ENCODE measurements at places on chromosomes 5 and 9.

- DNase-seq, result no peak
These were observed 309.1 kb downstream of the PSAT1 start for GRCh38 chr9:78606001-78606379.

- DNase-seq, result no peak
These were observed 5.5 kb upstream of the RNU6ATAC start for GRCh38 chr9:134169724-134170401.

DNA sequence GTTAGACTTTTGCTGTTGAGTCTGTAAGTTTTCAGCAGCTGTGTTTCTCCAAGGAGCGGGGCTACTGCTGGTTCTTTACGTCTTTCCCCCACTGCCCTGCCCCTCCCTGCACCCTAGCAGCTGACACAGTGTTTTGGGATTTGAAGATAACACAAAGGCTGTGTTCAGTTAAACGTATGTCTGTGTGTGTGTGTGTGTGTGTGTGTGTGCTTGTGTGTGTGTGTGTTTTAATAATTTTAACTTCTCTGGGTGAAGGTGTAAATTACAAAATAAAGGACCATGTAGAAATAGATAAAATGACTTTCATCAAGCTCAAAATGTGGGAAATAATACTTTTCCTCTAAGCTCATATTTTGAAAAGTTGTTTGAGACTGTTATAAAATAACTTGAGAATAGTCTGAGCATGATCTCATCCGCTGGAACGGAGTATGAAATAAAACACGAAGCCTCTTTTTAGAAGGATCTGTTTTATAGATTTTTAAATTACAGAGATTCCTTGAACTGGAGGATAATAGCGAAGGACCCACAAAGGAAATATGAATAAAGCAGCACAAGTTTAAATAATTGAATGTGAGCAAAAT, 10.9 kb downstream of the ABL1 start:
- DNase-seq, result no peak

DNA sequence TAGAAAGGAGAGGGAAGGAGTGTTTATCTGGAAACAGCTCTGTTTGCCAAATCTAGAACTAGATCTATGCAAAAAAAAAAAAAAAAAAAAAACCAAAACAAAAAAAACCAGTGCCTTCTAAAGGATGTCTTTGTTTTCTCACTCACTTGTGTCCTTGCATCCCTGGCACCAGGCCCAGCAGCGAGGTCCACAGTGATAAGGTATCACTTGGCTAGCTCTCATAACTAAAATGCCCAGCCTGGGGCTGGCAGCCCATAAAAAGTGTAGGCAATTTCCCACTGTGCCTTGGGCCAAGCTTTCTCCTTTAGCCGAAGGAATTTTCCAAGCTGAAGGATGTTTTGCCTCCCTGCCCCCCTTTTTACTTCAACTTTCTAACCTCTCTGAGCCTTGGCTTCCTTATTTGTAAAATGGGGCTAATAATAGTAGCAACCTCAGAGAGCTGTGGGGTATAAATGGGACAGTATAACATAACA, 20.8 kb downstream of the RGS3 start:
- no peak for DNase-seq

DNA sequence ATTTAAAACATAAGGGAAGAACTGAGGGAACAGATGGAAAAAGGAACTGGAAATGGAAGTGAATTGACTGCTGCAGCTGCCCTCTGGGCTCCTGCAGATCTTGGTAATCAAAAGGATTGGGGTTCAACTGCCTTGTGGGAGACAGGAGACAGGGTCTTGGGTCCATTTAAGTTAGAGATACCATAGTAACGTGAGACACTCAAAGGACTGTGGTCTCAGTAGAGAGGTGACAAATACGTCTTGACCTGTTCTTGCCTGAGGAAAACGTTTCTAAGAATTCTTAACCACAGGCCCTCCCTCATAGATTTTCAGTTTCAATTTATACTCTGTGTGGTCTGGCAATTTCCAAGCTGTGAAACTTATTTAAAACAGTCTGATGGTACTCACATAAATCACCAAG, 100.8 kb upstream of the DHFR start:
- DNase-seq, result no peak

DNA sequence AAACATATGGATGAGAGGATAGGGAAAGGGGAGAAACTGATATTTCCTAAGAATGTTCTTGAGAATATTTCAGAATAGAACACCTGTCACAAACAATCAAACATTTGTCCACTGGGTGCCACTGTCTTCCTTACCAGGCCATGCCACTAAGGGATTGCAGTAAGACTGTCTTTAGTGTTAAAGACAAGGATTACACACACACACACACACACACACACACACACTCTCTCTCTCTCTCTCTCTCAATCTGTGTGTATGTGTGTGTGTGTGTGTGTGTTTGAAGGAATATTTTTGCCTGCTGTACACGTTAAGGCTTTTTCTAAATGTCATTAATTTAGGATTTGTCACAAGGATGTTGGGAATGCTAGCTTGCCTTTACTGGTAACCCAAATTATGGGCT, 54.4 kb downstream of the CCDC192 start:
- peak; percentile 5 for DNase-seq

- DNase-seq, result peak; percentile 52
These were observed at the start of gene DOCK2 for GRCh38 chr5:169637085-169637548. TSS of gene DOCK2 (plus strand) at chr5:169637275. CDS start at chr5:169637327, 52 bp downstream.

DNA sequence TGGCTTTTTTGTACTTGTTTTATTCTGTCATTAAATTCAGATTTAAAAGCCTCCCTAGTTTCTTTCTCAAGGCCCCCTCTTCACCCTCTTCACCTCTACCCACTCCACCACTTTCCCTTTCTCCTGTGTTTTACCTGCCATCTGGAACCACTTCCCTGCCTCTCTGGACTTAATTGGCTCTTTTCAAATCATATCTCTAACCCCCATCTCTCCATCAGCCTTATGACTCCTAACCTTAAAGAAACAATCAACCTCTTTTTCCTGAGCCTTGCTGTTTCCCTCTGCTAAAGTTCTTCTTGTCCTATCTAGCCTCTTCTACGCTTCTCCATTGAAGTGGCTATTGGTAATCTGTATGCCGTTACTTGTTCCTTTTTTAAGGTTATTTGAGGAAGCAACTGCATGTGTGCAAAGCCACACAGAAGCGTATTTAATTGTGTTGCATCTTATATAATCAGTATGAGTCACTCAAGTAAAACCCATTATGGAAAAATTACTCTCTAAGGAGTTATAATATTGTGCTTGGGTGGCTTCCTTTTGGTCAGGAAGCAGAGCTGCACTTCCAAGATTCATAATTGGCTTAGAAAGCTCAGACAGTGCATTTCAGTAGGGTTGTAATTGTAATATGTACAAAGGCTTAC, 653.6 kb upstream of the ITGA1 start:
- no peak for DNase-seq

- DNase-seq, result no peak
These were observed 4.0 kb upstream of the TNPO1 start for GRCh38 chr5:72812488-72812887.

DNA sequence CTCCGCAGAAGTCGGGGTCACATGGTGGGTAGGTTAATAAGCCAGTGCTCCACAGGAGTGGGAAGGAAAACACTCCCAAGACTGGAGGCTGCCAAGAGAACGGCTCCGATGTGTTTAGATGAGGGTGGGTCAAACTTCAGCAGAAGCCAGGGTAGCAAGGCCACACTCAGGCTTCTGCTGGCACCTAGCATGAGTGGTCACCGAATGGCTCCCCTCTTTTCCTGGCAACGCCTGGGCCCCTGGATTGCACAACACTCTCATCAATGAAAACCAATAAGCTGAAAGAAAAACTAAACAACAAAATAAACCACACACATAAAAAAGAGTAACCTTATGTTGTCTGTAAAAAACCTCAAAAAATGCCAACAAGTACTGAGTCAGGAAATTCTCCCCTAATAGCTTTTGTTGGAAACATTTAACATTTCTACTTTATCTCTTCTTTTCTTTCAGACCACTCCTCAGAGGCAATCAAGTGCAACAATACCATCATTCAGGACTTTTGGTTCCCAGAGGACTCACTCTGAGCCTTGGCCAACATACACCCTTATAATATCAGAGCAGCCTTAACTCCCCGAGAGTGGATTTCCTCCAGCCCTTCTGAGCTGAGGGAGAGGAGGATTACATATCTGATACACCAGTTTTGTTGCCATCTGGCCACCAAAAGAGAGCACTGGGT, 279.9 kb downstream of the ENC1 start:
- no peak for DNase-seq

- DNase-seq, result no peak
These were observed 161.3 kb downstream of the DRD1 start for GRCh38 chr5:175282611-175283225.

- DNase-seq, result no peak
These were observed 3.2 kb upstream of the FBXO4 start for GRCh38 chr5:41921874-41922273.

DNA sequence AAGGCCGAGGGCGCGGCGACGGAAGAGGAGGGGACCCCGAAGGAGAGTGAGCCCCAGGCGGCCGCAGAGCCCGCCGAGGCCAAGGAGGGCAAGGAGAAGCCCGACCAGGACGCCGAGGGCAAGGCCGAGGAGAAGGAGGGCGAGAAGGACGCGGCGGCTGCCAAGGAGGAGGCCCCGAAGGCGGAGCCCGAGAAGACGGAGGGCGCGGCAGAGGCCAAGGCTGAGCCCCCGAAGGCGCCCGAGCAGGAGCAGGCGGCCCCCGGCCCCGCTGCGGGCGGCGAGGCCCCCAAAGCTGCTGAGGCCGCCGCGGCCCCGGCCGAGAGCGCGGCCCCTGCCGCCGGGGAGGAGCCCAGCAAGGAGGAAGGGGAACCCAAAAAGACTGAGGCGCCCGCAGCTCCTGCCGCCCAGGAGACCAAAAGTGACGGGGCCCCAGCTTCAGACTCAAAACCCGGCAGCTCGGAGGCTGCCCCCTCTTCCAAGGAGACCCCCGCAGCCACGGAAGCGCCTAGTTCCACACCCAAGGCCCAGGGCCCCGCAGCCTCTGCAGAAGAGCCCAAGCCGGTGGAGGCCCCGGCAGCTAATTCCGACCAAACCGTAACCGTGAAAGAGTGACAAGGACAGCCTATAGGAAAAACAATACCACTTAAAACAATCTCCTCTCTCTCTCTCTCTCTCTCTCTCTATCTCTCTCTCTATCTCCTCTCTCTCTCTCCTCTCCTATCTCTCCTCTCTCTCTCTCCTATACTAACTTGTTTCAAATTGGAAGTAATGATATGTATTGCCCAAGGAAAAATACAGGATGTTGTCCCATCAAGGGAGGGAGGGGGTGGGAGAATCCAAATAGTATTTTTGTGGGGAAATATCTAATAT, 58.1 kb downstream of the BASP1 start:
- DNase-seq, result no peak

DNA sequence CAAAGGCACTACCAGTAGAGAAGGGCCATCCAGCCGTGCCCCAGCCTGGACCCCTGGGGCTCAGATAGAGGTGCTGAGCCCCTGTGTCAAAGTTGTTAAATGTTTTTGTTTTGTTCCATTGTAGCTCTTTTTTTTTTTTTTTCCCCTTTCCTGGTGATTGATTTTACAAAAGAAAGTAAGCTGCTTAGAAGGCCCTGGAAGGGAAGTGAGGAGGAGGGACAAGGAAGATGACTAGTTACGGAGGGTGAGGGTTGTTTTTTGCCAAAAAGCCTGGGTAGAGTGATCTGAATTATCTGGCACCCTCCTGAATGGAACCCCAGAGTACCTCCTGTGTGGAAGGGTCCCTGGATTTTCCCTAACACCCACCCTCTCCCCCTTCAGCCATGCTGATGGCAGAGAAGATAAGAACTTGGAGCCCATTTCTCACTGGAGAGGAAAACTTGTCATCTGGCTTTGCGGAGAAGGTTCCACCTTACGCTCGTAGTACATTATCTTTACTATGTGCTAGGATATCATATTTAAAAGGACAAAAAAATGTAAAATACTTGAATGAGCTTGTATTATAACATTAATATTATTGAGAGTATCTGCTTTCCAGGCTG, 33.4 kb downstream of the FAXDC2 start:
- no peak for DNase-seq

- DNase-seq, result no peak
These were observed 539.1 kb downstream of the PSAT1 start for GRCh38 chr9:78835928-78836450.

GRCh38 chr9:36328798-36329411, 70.7 kb upstream of the GNE start:
- no peak for DNase-seq

DNA sequence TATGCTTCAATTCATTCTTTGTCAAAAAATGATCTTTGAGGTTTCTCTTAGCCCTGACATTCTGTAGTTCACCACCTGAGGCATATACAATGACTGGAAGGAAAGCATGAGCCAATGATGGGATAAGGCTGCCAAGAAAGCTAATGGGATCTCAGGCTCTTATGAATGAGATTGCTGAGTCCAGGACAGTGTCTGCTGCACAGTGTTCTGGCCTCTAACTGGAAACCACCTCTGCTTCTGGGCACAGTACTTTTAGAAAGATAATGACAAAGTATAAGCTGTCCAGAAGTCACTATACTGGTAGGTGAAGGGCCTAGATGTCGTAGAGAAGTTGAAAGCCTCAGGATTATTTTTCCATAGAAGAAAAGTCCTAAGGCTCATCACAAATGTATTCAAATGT, 69.1 kb upstream of the PAPPA start:
- DNase-seq, result no peak

GRCh38 chr9:75085640-75086039, 2.3 kb downstream of the NMRK1 start:
- DNase-seq, result no peak
